Neural crest cell (in vitro differentiated cells): ENCODE measurements at places on chromosomes 3 and 15. TPM values are rescaled to one million over a fixed set of nuclear protein-coding genes. Genes with fewer than 3 reads are reported as not detected.

DNA sequence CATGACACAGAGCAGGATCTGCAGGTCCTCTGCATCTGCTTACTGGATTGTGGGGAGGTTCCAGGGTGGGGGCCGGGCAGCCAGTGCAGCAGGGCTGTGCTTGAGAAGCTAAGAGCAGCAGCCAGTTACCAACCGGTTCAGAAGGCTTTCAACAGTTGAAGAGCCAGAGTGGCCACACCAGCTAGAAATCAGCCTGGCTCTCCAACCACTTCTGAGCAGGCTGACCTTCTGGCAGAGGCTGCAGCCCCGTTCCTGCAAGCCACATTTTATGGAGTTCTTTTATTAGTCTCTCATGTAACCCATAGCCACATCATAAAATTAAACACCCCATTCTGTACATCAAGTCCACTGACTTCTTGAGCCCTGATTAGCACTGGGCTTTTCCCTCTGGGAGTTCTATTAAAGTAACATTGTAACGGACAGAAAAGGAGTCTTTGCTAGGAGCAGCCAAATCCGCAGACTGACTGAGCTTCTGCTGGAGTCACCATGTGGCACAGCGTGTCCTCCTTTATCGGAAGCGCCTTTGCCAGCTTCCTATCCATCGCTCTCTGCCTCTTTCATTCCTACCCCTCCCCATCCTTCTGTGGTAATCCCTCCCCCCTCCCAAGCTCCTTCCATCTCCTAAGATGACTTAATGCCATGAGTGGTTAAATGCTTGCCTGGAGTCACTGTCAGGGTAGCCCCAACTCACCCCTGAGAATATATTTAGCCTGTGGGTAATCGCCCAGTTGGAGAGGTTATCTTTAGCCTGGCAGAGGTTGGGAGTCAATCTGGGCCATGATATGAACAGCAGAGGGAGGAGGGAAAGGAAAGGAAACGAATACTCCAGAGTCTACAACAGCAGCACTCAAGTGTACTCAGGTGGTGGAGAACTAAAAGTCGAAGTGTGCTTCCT lies 138.5 kb upstream of the HES1 start:
- H3K27me3 ChIP-seq: peaks cover 38% of the 10 kb centered on the region
- no peaks in the 10 kb centered on the region for H3K36me3 ChIP-seq
- DNase-seq: no peak
- H3K4me1 ChIP-seq: peaks cover 38% of the 10 kb centered on the region

The ARGFX gene
- not detected in 2 replicates for total RNA-seq

The RHOV gene
- 0.80 and 1.0 TPM in 2 replicates for total RNA-seq

- H3K4me1 ChIP-seq: peaks cover 10% of the 10 kb centered on the region
- no peaks in the 10 kb centered on the region for H3K27me3 ChIP-seq
- peak overlapping the region; percentile 69 for H3K27ac ChIP-seq
- H3K36me3 ChIP-seq: no peaks in the 10 kb centered on the region
- no peak overlapping the region for H3K4me3 ChIP-seq
Measured at GRCh38 chr3:171266034-171266739, 194.0 kb downstream of the TNIK start.

GRCh38 chr3:47406762-47407149 lies 25.9 kb downstream of the PTPN23 start:
- no peaks in the 10 kb centered on the region for H3K4me1 ChIP-seq
- no peaks in the 10 kb centered on the region for H3K36me3 ChIP-seq
- no peak overlapping the region for H3K4me3 ChIP-seq
- H3K27me3 ChIP-seq: no peaks in the 10 kb centered on the region
- no peak overlapping the region for H3K27ac ChIP-seq

The FBXO40 gene
- not detected in 2 replicates for total RNA-seq

DNA sequence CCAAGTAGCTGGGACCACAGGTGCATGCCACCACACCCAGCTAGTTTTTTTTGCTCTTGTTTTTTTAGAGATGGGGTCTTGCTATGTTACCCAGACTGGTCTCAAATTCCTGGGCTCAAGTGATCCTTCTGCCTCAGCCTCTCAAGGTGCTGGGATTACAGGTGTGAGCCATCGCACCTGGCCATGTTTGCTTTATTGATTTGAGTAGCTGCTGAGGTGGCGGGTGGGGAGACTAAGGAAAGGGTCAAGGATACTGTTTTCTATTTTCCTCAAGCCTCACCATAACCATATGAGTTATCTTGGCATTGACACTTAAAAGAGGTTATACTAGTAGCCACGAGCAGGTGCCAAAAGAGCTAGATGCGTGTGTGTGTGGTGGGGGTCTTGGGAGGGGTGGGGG lies 39.0 kb downstream of the CYFIP1 start:
- H3K4me1 ChIP-seq: no peaks in the 10 kb centered on the region
- H3K36me3 ChIP-seq: peaks cover 2% of the 10 kb centered on the region
- no peak overlapping the region for H3K27ac ChIP-seq
- no peaks in the 10 kb centered on the region for H3K27me3 ChIP-seq
- no peak overlapping the region for H3K4me3 ChIP-seq
- no peak for DNase-seq

DNA sequence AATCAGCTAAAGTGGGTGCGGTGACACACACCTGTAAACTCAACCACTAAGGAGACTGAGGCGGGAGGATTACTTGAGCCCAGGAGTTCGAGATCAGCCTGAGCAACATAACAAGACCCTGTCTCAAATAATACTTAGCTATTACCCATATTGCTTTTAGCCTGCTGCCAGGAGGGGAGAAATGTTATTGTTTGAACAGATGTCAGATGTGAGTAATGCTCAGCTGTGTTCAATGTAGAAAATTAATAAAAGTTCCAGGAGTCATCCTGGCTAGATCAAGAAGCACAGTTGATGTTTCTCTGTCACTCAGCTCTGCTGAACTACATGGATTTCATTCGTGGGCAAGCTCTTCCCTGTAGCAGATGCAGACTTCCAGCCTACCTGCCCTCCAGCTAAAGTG lies 22.2 kb downstream of the LSM3 start:
- no peak overlapping the region for H3K27ac ChIP-seq
- no peaks in the 10 kb centered on the region for H3K27me3 ChIP-seq
- no peaks in the 10 kb centered on the region for H3K36me3 ChIP-seq
- no peak overlapping the region for H3K4me3 ChIP-seq
- no peak for DNase-seq
- peaks cover 10% of the 10 kb centered on the region for H3K4me1 ChIP-seq

The STT3B gene
- 113 and 116 TPM in 2 replicates for total RNA-seq

DNA sequence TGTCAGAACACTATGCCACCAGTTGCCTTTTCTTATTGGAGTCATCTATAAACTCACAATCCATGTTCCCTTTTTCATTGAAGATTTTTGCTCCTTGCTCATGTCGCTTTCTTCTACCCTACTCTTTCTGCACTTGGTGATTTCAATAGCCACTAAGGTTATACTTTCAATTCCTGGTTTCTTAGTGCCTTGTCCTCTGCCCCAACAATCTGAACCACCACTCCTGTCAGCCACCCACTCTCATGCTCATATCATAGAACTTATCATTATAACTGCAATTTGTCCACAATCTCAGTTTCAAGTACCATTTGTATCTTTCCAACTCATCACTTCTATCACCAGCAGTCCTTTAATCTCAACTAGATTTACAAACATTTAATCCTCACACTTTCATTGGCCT lies 10.0 kb upstream of the GRAMD1C start:
- H3K4me1 ChIP-seq: no peaks in the 10 kb centered on the region
- H3K27ac ChIP-seq: peak overlapping the region; percentile 23
- H3K36me3 ChIP-seq: no peaks in the 10 kb centered on the region
- no peaks in the 10 kb centered on the region for H3K27me3 ChIP-seq

GRCh38 chr15:40252438-40253166 lies 13.7 kb downstream of the PAK6 start:
- peak overlapping the region; percentile 34 for H3K4me3 ChIP-seq
- H3K4me1 ChIP-seq: peaks cover 5% of the 10 kb centered on the region
- H3K36me3 ChIP-seq: no peaks in the 10 kb centered on the region

The SLCO2A1 gene
- 0.07 and 0.33 TPM in 2 replicates for total RNA-seq

- H3K36me3 ChIP-seq: no peaks in the 10 kb centered on the region
- no peaks in the 10 kb centered on the region for H3K27me3 ChIP-seq
- no peak overlapping the region for H3K4me3 ChIP-seq
- H3K27ac ChIP-seq: no peak overlapping the region
- DNase-seq: no peak
Measured at GRCh38 chr3:107414325-107414964, 37.2 kb downstream of the CCDC54 start.

GRCh38 chr15:58528188-58528870 lies 96.5 kb downstream of the LIPC start:
- H3K36me3 ChIP-seq: no peaks in the 10 kb centered on the region
- H3K27ac ChIP-seq: no peak overlapping the region
- H3K4me3 ChIP-seq: no peak overlapping the region
- no peak for DNase-seq
- no peaks in the 10 kb centered on the region for H3K4me1 ChIP-seq
- no peaks in the 10 kb centered on the region for H3K27me3 ChIP-seq

The TGM5 gene
- total RNA-seq: not detected in 2 replicates

- DNase-seq: no peak
- no peaks in the 10 kb centered on the region for H3K36me3 ChIP-seq
- H3K4me1 ChIP-seq: peaks cover 16% of the 10 kb centered on the region
- H3K4me3 ChIP-seq: no peak overlapping the region
- H3K27ac ChIP-seq: no peak overlapping the region
- H3K27me3 ChIP-seq: no peaks in the 10 kb centered on the region
Measured at GRCh38 chr15:53160092-53160704, 370.1 kb upstream of the ONECUT1 start.

The SLC9C1 gene
- total RNA-seq: 0.42 and 0.55 TPM in 2 replicates

- no peak for DNase-seq
- peaks cover 14% of the 10 kb centered on the region for H3K4me1 ChIP-seq
- no peaks in the 10 kb centered on the region for H3K27me3 ChIP-seq
- H3K27ac ChIP-seq: no peak overlapping the region
- H3K36me3 ChIP-seq: peaks cover 35% of the 10 kb centered on the region
Measured at GRCh38 chr3:63927422-63928280, 15.5 kb upstream of the SCAANT1 start.

DNA sequence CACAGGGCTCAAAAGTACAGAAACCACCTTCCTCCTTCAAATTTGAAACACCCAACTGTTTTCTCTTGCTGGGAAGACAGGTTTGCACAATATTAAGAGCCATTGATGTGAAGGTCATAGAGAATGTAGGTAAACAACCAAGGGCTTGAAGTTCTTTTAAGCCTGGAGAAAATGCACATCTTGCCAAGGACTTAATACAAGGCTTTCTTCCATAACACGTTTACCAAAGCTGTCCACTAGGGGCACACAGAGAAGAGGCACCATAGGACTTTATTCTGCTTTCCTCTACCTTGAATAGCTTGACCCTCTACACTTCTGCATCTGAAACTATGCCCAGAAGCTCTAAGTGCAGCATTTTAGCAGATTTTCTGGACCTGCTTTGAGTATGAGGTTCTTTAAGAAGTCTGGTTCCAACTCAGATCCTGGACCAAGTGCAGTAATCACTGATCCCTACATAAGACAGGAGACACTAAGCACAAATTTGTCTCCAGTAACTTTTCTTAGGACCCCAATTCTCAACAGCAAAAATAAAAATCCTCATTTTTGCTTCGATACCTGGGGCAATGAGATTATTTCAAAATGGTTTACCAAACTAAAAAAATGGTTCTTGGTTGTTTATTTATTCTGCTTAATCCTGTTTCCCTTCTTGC lies 138.0 kb downstream of the FBN1 start:
- no peak overlapping the region for H3K4me3 ChIP-seq
- no peak overlapping the region for H3K27ac ChIP-seq
- no peaks in the 10 kb centered on the region for H3K4me1 ChIP-seq

The CCR3 gene
- not detected in 2 replicates for total RNA-seq

The ULK4 gene
- total RNA-seq: 10.2 and 10.4 TPM in 2 replicates

GRCh38 chr15:49282366-49282765 lies 112.3 kb downstream of the GALK2 start:
- H3K36me3 ChIP-seq: peaks cover 44% of the 10 kb centered on the region
- H3K4me1 ChIP-seq: no peaks in the 10 kb centered on the region
- H3K27me3 ChIP-seq: no peaks in the 10 kb centered on the region

DNA sequence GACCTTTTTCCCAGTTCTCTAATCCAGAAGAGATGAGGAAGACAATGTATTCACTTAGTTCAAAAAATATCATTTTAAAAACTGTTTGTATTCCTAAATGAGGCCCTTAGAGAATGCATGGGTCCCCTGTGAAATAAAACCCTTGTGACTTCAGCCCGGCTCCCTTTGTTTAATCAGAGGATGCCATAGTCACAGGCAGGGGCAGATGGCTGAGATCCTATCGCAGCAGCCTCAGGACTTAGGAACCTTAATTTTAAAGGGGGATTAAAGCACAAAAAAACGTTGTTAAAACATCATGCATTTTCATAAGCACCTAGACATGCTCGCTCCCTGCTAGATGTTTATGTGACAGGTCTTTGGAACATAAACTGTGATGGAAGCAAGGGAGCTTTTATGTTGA lies 176.6 kb downstream of the IL20RB start:
- H3K27ac ChIP-seq: no peak overlapping the region
- H3K36me3 ChIP-seq: no peaks in the 10 kb centered on the region
- H3K4me3 ChIP-seq: no peak overlapping the region

DNA sequence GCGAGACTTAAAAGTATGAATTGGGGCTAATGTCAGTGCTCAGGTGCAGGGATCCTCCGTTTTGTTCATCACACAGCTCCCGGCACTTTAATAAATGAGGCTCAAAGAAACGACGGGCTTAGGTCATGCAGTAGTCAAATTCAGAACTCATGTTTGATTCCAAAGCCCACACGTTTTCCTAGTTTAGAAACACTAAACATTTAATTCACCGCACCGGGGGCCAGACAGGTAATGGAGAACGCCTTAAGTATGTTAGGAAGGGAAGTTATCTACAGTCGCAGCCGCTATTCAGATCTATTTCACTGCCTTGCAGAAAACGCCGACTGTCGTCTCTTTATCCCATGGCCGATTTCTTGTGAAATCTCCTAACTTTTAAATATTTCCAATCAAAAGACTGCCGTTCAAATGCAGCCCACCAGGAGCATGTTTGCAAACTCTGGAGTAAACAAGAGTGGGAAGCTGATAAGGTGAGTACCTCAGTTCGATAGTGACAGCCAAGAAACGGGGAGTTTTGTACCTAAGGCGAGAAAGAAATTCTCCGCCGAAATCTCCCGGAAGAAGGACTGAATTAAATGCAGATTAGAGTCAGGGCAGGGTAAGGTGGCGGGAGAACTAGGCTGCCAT lies 569 bp downstream of the HIGD2B start:
- peak overlapping the region; percentile 96 for H3K4me3 ChIP-seq
- H3K27me3 ChIP-seq: peaks cover 11% of the 10 kb centered on the region
- H3K4me1 ChIP-seq: peaks cover 21% of the 10 kb centered on the region
- peak; percentile 2 for DNase-seq
- H3K27ac ChIP-seq: peak overlapping the region; percentile 92
- no peaks in the 10 kb centered on the region for H3K36me3 ChIP-seq

The DNAH12 gene
- total RNA-seq: 0.09 and 0.34 TPM in 2 replicates

DNA sequence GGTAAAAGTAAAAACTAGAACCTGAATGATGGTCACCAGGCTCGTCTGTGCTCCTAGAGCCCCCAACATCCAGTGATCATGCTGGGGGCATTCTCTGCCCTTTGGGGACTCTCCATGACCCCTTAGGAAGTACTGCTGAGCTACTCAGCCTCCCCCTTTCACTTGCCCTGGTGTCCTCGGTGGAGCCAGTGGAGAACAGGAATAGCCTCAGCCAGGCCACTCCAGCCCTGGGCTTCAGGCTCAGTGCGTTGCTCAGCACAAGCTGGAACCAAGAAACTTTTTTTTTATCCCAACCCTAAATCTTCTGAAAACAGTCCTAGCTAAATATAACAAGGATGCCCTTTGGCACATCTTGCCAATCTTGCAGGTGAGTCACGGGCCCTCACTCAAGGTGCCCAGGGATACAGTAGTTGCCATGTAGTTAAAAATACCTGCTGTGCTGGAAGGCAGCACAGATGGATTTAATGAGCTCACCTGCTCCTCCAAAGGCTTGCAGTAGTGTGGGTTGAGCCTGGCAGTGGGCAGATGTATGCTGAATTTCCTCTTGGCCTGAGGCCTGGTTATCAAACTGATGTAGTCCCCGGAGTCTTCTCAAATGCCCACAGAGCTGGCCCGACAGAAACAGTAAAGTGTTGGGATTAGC lies 46.9 kb upstream of the TMEM158 start:
- no peak overlapping the region for H3K27ac ChIP-seq
- H3K4me3 ChIP-seq: no peak overlapping the region
- no peaks in the 10 kb centered on the region for H3K36me3 ChIP-seq
- no peak for DNase-seq
- no peaks in the 10 kb centered on the region for H3K27me3 ChIP-seq
- H3K4me1 ChIP-seq: no peaks in the 10 kb centered on the region
